ENCODE measurements at places on chromosomes 4 and X.

- no peak for DNase-seq
Measured at GRCh38 chrX:105051364-105051763, 169.1 kb downstream of the TEX13A start.

- DNase-seq, result no peak
Measured at GRCh38 chr4:8314691-8315255, 45.2 kb downstream of the HTRA3 start.

GRCh38 chr4:8506373-8507195 is 66.0 kb downstream of the TRMT44 start:
- DNase-seq, result no peak

DNA sequence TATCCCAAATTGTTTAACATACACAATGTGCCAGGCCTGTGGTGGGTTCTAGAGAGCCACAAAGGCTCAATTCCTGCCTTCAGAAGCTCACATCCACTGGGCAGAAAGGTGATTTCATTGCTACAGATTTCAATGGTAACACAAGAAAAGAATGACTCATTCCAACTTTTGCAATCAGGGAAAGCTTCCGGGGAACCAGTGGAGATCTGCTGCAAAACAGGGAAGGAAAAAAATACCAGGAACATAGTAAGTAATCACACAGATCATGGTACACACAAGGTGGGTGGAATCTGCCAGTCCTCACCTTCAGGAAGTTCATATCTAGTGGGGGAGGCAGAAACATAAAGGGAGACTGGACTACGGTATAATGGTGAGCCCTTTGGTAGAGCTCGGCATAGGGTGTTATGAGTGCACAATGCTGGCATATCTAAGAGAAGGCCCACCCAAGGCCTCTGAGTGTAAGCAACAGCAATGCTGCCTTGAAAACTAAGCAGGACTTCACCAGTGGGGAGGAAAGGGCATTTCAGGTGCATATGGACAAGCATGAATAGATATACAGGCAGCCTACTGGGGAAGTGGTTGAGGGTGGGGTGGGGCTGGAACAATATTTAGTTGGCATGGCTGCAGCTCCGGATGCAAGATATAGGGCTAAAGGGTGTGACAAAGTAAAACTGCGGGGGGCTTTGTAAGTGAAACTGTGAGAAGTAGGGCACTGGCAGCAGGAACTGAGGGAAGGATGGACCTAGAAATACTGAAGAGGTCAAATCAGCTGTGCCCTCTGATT is 24.2 kb downstream of the GPRIN3 start:
- DNase-seq, result peak; percentile 79

DNA sequence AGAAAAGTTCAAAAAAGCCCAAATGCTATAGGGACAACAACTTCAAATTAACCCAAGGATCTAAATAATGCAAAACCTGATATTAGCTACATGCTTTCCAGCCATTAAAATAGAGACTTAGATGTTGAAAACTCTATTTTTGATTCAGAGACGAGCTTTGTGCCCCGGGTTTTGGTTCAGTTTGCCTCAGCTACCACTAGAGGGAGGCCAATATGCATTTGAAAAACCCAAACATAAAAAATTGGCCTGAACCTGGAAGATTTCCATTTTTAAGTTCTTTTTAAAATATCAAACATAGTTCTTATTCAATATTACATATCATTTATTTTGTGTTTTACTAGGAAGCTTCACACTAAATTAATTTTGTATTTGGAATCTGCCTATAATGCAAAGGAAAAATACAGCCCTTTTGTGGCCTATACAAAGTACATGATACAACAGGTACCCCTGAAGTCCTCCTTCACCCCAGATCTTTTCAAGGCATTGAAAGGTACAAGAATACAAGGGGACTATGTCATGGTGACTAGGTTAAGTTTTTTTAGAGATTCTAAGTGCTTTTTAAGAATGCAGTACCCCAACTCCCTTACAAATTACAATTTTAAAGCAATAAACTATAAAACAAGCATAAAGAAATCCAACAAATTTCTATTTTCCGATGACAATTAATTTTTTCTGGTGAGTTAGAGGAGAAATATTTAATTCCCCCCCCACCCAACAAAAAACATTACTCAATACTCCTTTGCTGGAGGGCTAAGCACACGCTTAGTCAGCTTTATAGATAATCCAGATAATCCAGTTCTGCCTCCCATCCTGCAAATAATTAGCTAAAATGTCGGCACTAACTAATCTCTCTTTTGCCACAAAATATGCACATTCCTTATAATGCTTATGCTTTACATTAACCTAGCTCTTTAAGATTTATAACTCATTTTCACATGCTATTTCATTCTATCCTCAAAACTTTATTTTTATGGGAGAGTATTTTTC is 97.7 kb upstream of the PTPN13 start:
- DNase-seq, result no peak

- DNase-seq, result no peak
Measured at GRCh38 chrX:16120431-16120830, 2.9 kb upstream of the GRPR start.

DNA sequence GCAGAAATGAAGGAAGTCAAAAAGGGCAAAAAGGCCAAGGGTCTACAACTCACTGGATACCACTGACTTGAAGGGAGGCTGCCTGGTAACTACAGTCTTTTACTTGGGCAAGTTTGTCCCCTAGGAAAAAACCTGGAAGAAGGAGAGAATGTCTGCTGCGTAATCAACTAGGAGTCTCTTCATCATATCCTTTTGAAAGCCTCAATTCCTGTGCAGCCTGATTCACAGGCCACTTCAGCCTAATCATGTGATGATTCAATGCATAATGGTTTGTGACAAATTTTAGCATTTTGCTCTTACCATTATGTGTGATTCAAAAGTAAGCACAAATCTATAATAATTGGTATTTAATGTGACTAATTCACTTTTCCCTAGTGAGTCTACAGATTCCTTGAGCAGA is 273.6 kb downstream of the FRMPD4 start:
- no peak for DNase-seq

- no peak for DNase-seq
Measured at GRCh38 chrX:42804524-42804923, 26.6 kb upstream of the PPP1R2C start.

- DNase-seq, result no peak
Measured at GRCh38 chr4:113935190-113935589, 44.3 kb downstream of the ARSJ start.

GRCh38 chr4:188147176-188147575 is 7.9 kb downstream of the TRIML1 start:
- no peak for DNase-seq

DNA sequence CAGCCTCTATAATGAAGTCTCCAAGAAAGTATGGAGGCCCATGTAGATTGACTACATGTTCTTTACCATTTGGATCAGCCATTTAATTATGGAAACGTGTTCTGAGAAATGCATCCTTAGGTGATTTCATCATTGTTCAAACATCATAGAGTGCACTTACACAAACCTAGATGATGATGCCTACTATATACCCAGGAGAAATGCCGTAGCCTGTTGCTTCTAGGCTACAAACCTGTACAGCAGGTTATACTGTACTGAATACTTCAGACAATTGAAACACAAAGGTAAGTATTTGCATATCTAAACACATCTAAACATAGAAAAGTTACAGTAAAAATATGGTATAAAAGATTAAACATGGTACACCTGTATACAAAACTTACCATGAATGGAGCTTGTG is 186.5 kb upstream of the FSTL5 start:
- no peak for DNase-seq

- no peak for DNase-seq
Measured at GRCh38 chr4:142572071-142572470, 274.0 kb downstream of the INPP4B start.

DNA sequence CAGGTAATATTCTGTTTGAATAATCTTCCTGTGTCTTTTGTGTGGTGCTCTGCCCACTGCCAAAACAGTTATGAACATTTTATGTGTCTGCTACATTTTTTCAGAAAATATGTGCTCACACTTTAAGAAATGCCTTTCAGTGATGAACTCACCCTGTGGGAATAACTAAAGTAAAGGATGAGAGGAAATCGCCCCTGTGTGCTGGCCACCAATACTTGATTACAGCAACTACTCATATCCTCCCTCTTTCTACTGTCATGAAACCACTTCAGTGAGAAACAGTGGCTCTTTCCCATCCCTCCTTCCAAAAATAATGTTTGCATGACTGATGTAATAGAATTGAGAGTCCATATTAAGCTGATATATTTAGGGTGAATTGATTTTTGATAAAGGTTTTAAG is 900.9 kb downstream of the RAB28 start:
- DNase-seq, result no peak

- no peak for DNase-seq
Measured at GRCh38 chr4:109232681-109233080, 69.8 kb downstream of the COL25A1 start.

- DNase-seq, result no peak
Measured at GRCh38 chrX:98795636-98796035, 1614.4 kb downstream of the PCDH19 start.

- DNase-seq, result no peak
Measured at GRCh38 chr4:48490680-48491513, 845 bp downstream of the ZAR1 start.

- no peak for DNase-seq
Measured at GRCh38 chrX:39840133-39840532, 257.6 kb downstream of the BCOR start.

- DNase-seq, result no peak
Measured at GRCh38 chr4:87982446-87983010, 7.0 kb downstream of the SPP1 start.

DNA sequence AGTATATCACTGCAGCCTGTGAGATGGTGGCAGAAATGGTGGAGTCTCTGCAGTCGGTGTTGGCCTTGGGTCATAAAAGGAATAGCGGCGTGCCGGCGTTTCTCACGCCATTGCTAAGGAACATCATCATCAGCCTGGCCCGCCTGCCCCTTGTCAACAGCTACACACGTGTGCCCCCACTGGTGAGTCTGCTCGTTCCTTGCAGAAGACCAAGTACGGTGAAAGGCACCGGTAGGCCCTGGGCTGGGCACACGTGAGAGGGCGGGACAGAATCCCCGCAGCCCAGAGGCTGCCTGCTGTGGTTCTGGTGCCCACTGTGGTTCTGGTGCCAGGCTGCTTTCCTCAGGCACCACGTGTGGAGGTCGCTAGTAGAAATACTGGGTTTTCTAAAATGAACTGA is 31.2 kb upstream of the MSANTD1 start:
- DNase-seq, result no peak

DNA sequence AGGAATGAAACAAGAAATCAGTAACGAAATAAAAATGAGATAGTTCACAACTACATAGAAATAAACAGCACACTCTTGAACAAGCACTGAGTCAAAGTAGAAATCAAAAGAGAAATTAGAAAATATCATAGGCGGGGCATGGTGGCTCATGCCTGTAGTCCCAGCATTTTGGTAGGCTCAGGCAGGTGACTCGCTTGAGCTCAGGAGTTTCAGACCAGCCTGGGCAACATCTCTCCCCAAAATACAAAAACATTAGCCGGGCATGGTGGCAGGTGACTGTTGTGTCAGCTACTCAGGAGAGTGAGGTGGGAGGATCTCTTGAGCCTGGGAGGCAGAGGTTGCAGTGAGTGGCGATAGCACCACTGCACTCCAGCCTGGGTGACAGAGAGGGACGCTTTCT is 714.4 kb downstream of the GLUD2 start:
- DNase-seq, result no peak

DNA sequence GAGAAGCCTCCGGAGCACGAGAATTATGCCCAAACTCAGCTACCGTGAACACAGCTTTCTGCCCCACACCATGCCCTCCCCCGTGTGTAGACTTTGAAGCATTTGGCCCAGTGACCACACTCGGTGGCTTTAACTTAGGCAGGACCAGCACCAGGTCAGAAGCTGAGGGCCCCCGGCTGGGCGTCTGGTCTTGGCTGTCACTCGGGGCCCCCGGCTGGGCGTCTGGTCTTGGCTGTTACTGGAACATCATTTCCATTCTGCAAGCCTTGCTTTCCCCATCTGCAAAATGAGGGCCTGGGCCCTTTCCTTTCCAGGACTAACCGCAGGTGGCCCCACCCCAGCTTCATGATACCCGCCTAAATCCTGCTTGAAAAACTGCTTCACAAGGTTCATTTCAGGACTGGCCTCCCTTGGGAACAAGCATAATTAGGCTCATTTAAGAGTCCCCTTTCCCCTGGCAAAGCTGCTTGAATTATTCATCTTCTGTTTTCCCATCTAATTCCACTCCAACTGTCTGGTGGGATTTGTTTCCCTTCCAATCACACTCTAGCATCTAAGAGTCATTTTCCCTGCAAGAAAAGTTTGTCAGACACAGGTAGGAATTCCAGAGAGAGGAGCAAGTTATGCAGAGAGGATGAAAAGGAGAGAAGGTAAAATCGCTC is 82.5 kb downstream of the WFS1 start:
- DNase-seq, result no peak
